AG08396 (cell line): ENCODE measurements at places on chromosomes 7 and 10.

GRCh38 chr7:134450294-134451000 lies 8.5 kb downstream of the AKR1B1 start:
- peak; percentile 24 for DNase-seq

DNA sequence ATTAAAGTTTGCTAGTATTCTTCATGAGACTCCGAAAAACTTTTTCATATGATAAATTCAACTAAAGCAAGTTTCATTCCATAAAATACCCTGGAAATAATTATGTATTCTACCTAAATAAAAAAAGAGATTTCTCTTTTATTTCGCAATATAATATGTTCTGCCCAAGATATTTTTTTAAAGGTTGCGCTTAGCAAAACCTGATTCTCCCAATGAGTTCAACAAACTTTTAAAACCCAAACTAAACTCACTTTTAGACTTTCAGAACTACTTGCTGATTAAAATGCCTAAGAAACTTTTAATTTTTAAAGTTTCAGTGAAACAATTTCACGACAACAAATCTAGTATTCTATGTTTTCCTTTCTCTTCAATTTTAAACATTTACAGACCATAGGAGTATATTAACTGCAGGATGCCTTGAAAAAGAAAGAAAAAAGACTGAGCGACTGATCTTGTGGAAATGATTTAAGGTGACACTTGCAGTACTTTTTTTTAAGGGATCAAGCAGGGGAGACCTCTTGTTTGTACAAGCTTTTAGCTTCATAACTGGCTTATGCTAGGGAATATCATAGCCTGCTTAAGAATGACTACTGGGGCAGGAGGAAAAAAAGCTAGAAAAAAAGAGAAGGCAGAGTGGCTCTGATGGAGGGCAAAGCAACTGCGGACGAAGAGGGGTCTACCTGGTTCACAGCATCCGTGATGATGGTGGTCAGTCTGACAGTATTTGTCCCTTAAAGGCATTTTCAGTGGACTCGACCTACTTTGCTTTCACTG lies 1.5 kb downstream of the ZNF800 start:
- DNase-seq = no peak

GRCh38 chr7:68752485-68753178 lies 845.6 kb upstream of the AUTS2 start:
- no peak for DNase-seq

GRCh38 chr10:71082960-71083715 lies 129.2 kb upstream of the UNC5B start:
- DNase-seq = no peak

- DNase-seq = no peak
Observed at GRCh38 chr10:23157239-23157681, 34.9 kb upstream of the PTF1A start.

DNA sequence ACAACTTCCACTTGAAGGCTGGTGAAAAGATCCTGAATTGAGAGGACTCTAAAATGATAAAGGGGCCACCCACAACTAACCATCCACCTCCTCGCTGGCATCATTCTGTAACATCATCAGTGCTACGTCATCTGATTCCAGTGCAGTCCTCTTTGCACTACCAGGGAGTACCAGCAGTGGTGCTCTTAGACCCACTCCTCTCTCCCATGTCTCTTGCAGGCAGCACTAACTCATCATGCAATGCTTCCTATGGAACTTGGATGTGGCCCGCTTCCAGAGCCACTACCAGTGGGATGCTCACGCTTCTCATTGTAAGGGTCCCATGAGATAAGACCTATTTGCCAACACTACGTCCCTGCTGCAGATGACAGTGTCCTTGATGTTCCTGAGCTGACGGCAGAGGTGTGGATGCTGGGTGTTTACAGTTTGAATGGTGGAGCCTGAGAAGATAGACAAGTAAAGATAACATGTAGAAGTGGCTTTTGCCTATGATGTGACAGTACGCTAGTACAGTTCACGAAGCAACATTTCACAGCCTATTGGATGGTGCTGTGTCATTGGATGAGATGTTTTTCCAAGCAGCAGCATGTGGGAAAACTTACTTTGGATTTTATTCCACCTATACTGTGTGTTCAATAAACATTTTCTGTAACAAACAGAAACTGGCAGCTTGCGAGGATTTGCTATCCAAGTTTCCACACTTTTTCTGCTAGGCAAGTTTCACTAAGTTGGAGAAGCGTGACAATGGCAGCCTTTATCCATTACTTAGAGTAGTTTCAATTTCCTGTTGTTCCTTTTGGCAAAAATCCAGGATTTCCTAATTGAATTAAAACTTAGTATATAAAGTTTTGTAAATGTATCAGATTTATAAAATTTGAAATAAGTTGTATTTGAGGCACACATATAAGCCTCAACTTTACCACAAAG lies 35.8 kb upstream of the COBL start:
- DNase-seq = no peak

- no peak for DNase-seq
Observed at GRCh38 chr7:30147223-30147622, 12.4 kb downstream of the MTURN start.

- DNase-seq = no peak
Observed at GRCh38 chr7:119026391-119026790, 801.9 kb downstream of the ANKRD7 start.

- DNase-seq = no peak
Observed at GRCh38 chr10:10092581-10092980, 925.1 kb upstream of the CELF2 start.

DNA sequence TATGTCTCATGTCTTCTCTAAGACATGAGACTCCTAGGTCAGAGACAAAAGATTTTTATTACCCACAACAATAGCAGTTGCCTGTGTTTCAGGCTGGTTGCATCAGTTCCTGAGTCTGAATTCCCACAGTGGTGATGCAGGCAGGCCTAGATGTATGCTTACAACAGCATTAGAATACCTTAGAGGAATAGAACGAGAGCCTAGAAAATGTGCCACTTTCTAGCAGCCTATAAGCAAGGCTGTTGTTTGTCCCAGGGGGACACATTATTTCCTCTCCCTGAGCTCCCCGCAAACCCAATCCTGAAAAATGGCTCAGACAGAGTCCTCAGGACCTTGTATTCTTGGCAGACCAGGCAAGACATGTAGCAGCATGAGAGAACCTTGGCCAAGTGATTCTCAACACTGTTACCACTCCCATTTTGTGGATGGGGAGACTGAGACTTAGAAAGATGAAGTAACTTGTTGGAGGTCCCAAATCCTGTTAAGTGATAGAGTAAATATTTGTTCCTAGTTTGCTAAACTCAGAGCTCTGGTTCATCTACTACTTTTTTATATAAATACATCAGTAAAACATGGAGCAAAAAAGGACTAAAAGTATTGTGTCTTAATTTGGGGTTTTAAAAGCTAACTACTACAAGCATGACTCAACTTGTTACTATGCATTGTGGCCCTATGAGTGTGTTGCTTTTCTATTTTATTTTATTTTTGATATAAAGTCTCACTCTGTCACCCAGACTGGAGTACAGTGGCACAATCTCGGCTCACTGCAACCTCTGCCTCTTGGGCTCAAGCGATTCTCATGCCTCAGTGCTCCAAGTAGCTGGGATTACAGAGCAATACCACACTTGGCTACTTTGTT lies 14.2 kb downstream of the VTI1A start:
- peak; percentile 27 for DNase-seq

DNA sequence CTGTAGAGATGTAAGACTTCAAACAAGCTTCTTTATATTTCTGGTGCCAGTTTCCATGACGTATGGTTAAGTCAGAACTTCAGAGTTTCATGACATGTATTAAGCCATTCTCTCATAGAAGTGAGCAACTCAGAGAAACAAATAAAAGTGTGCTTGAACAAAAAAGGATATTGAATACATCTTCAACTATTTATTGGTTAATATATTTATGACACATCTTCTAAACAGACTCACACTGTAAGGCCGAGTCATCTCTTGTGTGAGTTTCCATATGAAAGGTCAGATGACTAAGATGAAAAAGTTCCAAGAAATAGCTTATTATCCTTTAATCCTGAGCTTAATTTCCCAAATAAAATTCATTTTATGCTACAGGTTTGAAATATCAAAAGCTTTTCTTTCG lies 105.5 kb upstream of the CSTF2T start:
- peak; percentile 15 for DNase-seq

DNA sequence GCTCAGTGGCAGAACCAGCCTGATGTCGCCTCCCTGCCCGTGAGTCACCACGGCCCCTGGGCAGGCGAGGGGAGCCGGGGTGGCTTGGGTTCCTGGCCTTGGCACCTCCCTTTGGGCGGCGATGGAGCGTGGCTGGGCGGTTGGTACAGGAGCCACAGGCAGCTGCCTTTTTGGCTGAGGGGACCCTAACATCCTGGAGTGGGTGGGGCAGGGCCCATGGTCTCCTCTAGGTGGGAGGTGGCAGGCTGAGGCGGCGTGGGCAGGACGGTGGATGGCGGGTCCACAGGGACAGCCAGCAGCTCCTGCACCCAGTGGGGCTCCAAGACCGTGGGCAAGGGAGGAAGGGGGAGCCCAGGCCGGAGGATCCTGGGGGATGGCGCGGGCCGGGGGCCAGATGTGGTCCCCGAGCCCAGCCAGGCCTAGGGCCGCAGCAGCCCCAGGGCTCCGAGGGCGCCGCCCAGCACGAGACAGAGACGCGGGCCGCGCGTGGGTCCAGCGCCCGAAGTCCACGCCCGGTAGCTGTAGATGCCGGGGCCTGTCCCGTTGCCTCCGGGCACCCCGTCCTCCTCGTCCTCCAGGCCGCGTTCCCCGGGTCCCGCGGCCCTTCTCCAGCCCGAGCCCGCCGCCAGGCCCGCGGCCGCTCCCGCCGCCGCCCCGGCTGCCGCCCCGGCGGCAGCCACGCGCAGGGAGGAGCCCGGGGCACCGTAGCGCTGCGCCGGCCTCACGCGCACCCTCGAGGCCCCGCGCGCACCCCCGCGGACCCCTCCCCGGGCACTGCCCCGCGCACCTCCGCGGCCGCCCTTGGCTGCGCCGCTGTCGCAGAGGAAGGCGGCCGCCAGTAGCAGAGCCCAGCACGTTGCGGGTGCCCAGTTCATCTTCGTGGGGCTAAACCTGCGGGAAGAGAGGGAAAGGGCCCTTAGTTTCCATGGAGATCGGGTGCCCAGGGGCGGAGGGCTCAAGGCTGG lies 1.3 kb downstream of the SPRN start:
- DNase-seq = peak; percentile 56

GRCh38 chr10:24944512-24945255 lies 7.7 kb downstream of the PRTFDC1 start:
- peak; percentile 58 for DNase-seq

DNA sequence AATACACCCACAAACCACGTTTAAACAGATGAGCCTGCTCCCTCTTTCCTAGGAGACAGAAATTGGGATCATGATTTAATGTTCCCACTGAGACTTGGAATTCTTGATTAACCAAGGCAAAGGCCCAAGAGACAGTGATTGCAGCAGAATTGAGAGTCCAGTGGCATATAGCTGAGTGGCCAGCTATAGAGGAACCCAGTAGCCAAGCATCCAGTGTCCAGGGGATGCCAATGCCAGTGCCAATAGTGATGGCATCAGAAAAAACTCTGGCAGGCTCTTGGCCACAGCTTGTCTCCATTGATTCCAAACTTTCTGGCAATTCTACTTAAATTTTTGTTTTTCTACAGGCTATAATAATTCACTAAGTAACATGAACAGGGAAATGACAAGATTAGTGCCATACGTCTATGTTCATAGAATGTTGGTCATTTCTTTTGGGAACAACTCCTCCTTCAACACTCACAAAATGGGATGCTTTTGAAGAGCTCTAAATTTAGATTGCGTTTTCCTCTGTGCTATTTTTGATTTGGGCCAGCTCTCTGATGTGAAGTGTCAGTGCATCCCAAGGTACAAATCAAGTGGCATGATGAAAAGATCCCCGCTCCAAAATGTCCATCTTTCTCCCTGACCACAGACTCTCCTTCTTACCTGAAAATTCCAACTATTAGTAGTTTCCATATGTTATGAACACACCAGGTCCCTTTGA lies 83.1 kb upstream of the A1CF start:
- no peak for DNase-seq
